Nephron progenitor cell (in vitro differentiated cells): ENCODE measurements at places on chromosomes 7 and 10.

DNA sequence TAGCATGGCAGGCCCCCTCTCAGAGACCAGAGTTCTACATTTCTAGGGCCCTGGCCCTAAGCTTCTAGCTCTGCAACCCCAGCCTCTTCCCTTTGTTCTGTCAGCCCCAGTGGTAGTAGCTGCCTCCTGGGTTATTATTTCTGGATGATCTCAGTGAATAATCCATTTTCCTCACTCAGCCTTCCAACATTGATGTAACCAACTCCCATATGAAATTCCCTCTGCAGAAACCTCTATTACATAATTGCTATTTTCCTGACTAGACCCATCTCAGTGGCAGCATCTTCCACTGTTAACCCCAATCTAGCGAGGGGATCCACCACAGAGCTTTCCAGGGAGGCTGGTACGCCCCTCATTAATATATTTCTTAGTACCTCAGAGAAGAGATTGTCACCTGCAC is 49.8 kb downstream of the FHIP2A start:
- no peak for DNase-seq

DNA sequence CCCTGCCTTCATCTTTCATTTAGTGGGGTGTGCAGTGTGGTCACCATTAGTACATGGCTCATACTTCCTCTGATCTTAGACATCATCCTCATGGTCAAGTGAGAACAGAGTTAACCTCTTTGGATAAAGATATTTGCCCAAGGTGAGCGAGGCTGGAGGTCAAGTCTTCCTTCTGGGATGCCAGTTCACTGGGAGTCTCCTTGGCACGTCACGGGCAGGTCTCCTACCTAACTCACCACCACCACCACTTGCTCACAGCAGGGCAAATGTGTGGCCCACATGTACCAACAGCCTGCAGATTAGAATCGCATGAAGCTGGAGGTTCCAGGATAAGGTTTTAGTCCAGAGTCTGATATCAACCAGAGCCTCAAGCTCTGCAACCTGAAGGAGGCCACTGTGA is 164.6 kb downstream of the USP6NL start:
- DNase-seq: no peak

- peak; percentile 5 for DNase-seq
These were observed at the start of gene ACTA2 for GRCh38 chr10:88952647-88953111. Gene ACTA2 (minus strand): TSS chr10:88952773. CDS start chr10:88948930, 3,843 bp downstream.

DNA sequence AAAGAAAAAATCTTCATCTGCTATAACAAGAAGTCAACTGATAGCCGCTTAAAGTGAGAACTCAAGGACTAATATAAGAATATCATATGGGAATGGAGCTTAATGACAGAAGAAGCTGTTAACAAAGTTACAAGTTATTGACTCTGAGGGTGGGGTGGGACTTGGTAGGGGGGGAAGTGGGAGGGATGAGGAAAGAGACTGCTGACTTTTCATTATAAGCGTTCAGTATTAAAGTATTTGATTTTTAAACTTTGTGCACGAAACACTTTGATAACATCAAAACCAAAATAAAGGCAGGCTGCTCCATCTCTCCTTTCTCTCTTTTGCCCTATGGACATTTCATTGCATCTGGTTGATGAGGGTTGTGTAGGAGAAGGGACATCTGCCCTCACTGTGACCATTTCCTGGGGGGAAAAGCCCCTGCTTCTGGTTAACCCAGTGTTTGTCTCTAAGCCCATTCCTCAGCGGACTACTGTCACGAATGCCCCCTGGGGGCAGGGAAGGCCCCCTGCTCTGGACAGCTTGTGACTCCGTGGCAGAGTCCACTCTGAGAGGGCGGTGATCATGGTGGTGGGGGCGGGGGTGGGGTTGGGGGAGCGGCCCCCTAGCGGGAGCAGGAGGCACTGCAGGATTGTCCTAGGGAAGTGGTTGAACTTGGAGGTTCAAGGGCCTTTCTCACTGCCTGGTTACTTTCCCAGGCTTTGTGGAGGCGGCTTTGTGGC is 17.4 kb downstream of the SLC13A4 start:
- DNase-seq: peak; percentile 31

DNA sequence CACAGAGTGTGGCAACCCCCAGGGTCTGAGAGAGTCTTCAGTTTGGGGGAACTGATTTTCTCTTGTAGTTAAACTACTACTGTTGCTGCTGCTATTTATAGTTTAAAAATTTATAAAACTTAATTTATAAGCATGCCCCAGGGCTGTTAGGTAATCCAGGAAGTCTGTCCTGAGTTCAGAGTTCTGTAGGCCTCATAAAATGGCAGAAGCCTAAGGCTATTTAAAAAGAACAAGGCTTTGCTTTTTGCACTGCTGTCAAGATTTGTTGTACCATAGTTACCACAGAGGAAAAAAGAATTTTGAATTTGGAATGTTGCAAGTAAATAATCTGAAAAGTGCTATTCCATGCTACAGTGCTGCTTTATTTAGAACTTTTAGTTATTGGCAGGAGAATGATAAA is 66.1 kb downstream of the AGK start:
- DNase-seq: no peak
